Dermis microvascular lymphatic vessel endothelial cell (primary cell): ENCODE measurements at places on chromosomes 2 and 18.

DNA sequence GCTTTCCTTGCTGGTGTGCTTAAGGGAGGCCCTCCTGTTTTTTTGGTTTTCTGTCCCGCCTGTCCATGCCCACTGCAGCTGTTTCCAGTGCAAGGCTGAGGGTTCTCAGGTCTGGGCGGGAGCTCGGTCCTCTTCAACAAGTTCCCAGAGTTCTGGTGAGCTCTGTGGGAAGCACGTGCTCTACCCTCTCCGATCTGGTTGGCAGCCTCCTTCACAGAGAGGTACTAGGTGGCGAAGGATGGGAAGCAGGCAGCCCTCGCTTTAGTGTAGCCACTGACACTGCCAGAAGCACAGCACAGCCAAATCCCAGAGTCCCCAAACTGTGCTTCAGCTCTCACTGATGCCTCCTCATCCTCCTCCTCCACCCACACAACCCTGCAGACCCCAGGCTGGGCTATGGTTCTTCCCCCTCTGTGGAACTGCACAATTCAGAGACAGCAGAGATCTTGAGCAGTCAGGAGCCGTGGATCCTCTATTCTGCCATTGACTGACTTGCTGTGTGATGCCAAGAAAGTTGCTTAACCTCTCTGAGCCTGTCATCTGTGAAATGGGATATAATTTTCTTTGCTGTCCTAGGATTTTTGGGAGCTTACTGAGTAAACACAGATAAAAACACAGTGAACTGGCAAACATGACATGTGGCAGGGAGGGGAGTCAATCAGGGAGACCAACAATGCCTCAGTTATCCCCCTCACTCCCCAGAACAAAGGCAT, 157.3 kb downstream of the MSH2 start:
- no peak for DNase-seq

GRCh38 chr18:30987467-30988241, 54.9 kb downstream of the DSC3 start:
- DNase-seq: no peak

DNA sequence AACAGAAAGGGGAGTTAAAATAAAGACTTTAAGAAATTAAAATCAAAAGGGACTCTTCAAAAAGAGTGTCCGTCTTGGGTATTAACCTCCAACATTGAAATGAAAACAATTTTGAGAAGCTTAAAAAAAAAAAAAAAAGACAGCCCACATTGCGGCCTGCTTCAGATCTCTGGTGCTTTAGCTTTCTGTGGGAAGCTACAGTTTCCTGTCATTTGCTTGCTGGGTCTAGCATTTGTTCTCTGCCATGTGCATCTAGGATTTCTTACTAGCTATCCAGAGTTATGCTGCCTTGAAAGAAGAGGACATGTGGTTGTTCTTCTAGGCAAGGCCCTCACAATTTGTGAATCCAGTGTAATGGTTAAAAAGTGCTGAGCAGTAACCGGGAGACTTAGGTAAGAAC, 375.3 kb downstream of the SLC4A3 start:
- no peak for DNase-seq

- peak; percentile 56 for DNase-seq
These were observed 64.1 kb downstream of the CHRNA1 start for GRCh38 chr2:174699993-174700766.

DNA sequence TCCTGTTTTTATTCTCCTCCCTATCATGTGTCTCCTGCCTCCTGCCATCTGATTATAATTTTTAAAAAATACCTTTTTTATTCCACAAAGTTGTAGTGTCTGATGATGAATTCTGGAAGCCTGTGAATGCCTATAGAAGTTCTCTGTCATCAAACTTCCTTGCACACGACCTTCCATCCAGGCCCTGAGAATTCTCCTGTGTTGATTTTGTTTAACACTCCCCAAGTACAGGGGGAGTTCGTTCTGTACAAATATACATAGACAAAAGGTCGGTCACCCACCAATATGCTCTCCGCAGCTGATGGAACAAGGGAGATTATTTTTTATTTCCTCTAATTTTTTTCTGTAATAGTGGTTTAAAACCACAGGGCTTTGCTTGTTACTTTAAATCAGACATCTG, 232.5 kb downstream of the PIEZO2 start:
- DNase-seq: no peak
